ENCODE measurements at places on chromosomes 12 and 14. TPM values are rescaled to one million over a fixed set of nuclear protein-coding genes. Genes with fewer than 3 reads are reported as not detected.

The CISTR gene
- not detected for total RNA-seq

DNA sequence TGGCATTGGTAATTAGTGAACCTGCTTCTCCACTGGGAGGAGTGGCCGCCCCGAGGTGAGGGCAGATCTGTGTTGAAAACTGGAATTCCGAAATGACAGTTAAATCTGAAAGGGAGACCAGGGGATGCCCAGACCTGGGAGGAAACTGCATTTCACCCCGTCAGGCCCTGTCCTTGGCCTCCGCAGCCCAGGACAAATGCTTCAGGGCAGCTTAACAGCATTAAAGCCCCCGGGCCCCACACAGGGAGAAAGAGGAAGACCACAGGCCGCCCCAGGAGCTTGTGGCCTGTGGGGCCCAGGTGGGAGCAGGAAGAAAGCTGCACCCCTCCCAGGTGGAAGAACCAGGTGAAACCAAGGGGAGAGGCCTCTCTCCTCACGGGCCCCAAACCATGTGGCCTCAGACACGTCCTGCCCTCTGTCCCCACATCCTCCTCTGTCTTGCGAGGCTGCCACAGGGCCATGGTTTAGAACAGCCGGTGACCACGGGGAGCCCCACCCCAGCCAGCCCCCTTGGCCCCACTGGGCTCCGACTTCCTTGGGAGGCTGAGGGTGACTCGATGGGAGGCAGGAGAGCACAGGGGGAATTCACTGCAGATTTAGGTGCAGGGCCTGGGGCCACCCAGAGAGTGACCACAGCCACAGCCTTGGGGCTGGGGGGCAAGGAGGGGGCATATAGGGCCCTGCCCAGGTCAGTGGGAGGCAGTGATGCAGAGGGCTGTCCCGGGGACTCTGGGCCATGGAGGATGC lies 265.4 kb downstream of the ADGRD1 start:
- no peak for DNase-seq

DNA sequence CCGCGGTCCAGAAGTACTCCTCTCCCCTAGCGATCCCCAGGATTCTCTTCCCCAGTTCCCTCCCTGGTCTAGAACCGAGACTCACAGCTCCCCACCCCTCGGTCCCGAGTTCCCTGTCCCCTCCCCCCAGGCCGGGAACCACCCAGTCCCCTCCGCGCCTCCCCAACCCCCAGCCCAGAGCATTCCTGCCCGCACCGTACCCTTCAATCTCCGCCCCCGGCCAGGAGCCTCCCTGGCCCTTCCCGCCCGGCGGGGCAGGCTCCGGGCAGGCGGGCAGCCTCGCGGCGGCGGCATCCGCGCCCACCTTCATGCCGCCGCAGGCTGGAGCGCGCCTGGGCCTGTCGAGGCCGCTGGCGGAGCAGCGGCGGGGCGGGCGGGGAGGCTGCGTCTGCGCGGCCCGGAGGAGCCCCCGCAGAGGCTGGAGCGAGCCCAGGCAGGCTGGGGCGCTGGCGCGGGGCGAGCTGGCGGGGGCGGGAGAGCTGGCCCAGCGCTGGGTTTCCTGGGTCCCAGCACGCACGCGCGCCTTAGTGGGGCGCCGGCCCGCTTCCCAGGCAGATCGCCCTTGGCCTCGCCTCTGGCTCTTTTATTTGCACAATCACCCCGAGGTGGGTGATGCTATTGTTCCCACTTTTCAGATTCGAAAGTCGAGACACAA lies 22.2 kb upstream of the GPR132 start:
- DNase-seq = no peak

GRCh38 chr12:131640525-131640924 lies 70.4 kb upstream of the SFSWAP start:
- DNase-seq = no peak

The IAPP gene
- not detected for total RNA-seq

- no peak for DNase-seq
Observed at GRCh38 chr14:39704594-39704993, 272.4 kb upstream of the FBXO33 start.
